ENCODE measurements at places on chromosomes 5 and 9.
A peak's percentile ranks its signal among the peaks of the same experiment; 100 is the strongest.

GRCh38 chr9:8924562-8924961 is 1125.0 kb upstream of the DMAC1 start:
- DNase-seq, result no peak

- peak; percentile 25 for DNase-seq
Measured at GRCh38 chr5:62341783-62342475, 35.9 kb downstream of the KIF2A start.

GRCh38 chr5:28374492-28374967 is 1336.1 kb upstream of the CDH9 start:
- DNase-seq, result no peak

DNA sequence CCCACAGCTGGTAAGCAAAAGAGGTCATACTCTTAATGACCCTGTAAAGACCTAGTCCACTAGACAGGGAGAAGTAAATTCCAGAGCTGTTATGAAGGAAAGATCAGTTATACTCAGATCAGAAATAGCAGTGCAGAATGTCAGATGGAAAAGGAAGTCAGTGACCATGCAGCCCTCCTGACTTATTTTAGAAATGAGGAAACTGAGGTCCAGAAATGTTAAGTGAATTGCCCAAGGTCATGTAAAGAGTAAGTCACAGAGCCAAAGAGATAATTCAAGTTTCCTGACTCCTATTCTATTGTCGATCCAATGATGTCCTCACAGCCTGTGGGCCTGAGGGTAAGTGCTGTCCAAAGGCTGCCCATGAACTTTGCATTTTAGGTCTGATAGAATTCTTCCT is 214.9 kb upstream of the IL12B start:
- DNase-seq, result no peak

GRCh38 chr9:108967916-108968315 is 33.7 kb downstream of the ABITRAM start:
- no peak for DNase-seq

GRCh38 chr9:33737811-33738606 is 57.4 kb upstream of the PRSS3 start:
- DNase-seq, result no peak

- DNase-seq, result no peak
Measured at GRCh38 chr5:4114452-4114851, 518.8 kb downstream of the IRX1 start.

- DNase-seq, result no peak
Measured at GRCh38 chr9:121312169-121312568, 44.2 kb downstream of the GSN start.

DNA sequence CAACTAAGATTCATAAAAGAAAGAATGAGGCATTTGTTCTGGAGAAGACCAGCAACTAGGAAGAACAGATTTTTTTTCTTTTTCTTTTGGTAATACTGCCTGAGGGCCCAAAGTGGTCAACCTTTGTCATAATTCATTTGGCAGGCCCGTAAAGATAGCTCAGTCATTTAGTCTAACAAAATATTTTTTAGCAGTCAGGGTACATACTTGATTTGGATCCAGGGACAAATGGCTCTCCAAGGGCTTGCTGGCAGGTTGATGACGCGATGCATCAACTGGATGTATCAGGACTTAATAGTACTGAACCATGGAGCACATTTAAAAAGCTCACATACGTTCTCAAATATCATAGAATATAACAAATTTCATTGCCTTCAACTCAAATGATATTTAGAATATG is 203.4 kb upstream of the ZNF608 start:
- no peak for DNase-seq

- no peak for DNase-seq
Measured at GRCh38 chr5:129971714-129972113, 67.4 kb downstream of the CHSY3 start.

DNA sequence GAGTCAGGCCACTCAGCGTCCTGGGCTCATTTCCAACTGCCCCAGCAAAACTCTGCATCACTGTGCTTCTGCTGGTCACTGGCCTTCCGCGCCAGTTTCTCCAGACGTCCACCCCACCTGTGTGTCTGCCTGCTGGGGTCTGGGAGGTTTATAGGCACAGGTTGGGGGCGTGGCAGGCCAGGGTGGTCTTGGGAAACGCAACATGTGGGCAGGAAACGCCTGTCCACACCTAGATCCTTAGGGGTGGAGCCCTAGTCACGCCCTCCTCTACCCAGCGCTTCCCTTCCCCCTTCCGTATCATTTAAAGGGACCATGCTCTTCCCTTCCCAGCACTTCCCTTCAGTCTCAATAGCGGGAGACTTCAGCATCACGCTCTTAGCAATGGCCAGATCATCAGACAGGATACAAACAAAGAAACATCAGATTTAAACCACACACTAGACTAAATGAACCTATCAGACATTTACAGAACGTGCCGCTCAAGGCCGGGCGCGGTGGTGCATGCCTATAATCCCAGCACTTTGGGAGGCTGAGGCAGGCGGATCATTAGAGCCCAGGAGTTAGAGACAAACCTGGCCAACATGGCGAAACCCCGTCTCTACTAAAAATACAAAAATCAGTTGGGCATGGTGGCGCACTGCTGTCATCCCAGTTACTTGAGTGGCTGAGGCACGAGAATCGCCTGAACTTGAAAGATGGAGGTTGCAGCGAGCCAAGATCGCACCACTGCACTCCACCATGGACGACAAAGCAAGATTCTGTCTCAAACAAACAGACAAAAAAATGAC is 11.8 kb upstream of the BTNL9 start:
- DNase-seq, result no peak

DNA sequence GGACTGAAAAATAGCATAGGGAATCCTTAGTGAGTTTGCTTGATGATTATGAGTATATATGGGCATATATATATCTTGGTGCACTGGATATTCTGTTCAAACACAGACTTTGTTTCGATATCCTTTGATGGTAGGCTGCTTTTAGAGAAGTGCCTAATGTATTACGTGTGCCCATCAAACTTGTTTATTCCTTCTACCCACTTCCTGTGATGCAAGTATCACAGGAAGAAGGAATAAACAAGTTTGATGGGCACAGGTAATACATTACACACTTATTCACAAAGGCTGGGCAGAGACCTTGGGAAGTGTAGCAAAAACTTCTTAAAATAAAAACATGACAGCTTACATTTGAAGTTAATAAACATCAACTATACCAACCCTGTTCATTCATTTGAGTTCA is 364.2 kb downstream of the CHSY3 start:
- DNase-seq, result no peak

GRCh38 chr5:172868436-172868923 is 34.4 kb downstream of the ERGIC1 start:
- DNase-seq, result no peak

DNA sequence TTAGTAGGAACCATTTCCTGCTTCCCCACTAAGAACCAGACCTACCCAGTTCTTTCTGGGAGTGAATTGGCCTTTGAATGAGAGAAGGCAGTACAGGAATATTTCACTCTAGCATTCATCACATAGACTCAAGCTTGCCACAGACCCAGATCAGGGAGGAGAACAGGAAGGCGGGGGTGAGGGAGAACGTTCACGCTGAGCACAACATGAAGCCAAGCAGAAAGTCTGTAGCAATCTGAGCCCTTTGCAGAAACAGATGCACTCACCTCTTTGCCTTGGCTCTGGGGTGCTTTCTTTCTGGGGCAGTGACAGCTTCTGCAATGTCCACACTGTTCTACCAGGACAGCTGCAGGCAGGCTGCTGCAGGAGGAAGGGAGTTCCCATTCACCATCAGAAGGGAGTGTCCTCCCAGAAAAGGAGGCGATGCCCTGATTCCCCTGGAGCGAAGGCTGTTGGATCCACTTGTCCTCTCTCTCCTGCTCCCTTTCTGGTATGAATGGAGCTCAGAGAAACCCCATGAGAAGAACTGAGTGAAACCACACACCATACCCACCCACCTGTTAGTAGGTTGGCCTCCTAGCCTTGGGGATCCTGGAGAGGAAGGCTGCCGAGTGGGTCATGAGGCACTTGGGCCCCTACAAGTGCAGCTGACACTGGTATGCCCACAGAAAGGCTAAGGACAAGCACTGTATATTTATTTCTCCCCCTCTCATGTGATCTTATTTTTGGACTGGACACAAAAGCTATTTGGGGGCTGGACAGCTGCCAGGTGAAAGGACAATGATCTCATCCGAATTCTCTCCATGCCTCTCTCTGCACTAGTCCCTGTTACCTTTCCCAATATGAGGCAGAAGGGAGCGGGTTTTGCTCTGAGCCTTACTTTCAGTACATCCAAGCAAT is 11.7 kb upstream of the FGF1 start:
- DNase-seq, result no peak

- no peak for DNase-seq
Measured at GRCh38 chr5:38121420-38121819, 136.9 kb upstream of the EGFLAM start.

DNA sequence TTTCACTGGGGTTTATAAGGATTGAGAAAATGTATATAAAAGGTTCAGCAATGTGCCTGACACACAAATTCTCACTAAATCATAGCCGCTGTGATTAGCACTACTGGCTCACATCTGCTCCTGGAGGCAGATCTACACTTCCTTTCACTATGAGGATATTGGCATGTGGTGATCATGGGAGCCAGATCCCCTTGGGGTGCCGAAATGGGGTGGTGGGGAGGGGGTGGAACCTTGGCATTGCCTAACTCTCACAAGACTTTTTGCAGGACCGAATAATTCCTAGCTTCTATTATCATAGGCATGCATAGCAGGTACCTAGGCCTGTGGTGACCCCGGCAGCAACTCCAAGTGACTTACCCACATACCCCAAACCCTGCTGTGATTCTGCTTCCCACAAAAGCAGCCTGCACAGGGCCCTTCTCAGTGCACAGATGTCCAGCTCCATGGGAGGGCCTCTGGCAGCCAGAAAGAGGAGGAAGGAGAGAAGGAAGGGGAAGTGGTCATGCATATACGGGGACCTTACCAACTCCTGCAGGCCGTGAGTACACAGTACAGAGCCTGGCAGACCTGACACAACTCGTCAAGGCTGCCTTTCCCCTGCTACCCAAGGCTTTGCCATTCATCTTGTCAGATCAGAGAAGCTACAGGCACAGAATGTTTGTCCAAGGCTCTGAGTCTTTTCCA is 61.3 kb upstream of the IQGAP2 start:
- no peak for DNase-seq

DNA sequence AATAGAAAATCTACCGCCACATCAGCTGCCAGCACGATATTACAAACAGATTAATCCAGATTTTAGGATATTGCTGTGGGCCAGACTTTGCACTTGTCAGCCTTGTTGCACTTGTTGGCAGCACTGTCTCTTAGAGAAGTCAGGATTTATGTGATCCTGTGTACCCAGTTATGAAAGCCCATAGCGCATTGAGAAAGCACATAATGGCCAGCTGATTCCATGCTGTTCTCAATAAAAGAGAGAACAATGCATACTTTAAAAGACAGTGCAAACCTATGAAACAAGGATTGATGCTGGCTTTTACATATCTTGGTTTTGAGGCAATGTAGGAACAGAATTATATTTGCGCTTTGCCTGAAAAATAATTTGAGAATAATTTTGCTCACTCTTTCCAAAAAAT is 140.8 kb downstream of the CEP120 start:
- DNase-seq, result no peak

DNA sequence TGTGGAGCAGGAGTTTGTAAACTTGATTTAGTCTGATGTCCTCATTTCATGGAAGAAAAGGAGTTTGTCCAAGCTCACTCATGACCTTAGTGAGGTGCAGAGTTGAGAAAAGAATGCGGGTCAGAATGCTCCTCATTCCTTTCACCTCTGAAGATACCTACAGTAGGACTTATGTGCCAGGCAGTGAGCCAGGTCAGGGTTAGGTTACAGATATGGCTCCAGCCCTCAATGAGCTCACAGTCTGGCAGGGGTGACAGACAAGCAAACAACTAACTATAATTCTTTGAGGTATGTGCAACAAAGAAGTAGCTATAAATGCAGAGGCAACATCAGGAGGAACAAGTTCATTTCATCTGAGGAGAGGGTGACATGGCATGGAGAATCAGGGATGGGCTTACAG is 102.5 kb downstream of the SPATA31D1 start:
- DNase-seq, result no peak

- DNase-seq, result no peak
Measured at GRCh38 chr5:176776916-176777315, 33.4 kb upstream of the UNC5A start.

- DNase-seq, result no peak
Measured at GRCh38 chr5:10364186-10364689, 10.7 kb downstream of the MARCHF6 start.

GRCh38 chr5:75031366-75031765 is 21.0 kb downstream of the GCNT4 start:
- no peak for DNase-seq

DNA sequence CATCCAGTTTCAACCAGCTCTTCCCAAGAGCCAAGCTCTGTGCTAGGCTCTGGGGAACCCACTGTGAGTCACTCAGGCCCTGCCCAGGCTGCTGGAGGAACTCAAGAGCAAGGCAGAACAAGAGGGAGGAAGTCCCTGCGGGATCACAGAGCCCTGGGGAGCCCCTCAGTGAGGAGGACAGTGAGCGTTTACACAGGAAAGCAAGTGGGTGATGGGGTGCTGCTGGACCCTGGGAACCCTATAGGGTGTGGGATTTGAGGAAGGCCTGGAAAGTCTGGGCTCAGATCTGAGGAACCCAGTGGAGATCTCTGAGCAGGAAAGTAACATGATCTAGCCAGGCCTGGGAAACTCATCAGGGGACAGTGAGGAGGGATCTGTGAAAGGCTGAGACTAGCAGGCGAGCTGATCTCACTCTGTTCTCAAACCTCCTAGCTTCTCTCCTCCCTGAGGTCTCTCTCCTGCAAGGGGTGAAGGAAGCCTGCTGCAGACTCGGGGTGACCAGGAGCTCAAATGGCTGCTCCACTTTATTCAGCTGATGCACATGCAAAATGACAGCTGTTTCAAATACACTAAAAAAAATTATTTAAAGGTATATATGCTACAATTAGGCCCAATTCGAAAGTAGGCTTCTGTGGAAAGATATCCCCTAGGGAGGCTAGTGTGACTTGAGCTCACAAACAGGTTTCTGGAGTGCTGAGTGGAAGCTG is 70.0 kb downstream of the SHB start:
- DNase-seq, result no peak

- no peak for DNase-seq
Measured at GRCh38 chr9:93116072-93116961, 17.7 kb downstream of the NINJ1 start.

- DNase-seq, result no peak
Measured at GRCh38 chr5:86896916-86897315, 279.2 kb downstream of the COX7C start.

GRCh38 chr9:115024925-115025535 is 92.9 kb downstream of the TNC start:
- no peak for DNase-seq

- no peak for DNase-seq
Measured at GRCh38 chr9:14452539-14452938, 138.6 kb upstream of the NFIB start.

DNA sequence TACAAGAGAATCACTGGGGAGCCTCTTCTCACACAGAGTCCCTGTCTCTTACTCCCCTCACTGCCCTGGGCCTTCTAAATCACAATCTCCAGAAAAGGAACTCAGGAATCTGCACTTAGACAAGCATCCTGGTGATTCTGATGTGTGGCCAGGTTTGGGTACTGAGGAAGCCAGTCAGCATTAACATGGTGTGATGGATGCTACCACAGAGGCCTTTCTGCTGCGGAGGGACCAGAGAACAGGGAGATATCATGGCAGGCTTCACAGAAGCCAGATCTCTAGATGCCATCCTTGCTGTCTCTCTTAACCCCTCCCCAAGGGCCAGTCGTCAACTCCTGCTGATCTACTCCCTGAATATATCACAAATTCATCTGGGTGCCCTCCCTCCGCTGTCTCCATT is 1.6 kb downstream of the ANKS6 start:
- no peak for DNase-seq

GRCh38 chr5:145246961-145247744 is 588.0 kb downstream of the PRELID2 start:
- DNase-seq, result no peak
